ENCODE measurements at places on chromosomes 1 and 21. TPM values are rescaled to one million over a fixed set of nuclear protein-coding genes. Genes with fewer than 3 reads are reported as not detected.

- DNase-seq: peak; percentile 44
These were observed 81.4 kb downstream of the RUNX1 start for GRCh38 chr21:34967509-34968289.

PLCH2 gene
- 11.8 TPM for total RNA-seq

GRCh38 chr1:204894031-204894430, 23.4 kb downstream of the NFASC start:
- DNase-seq: peak; percentile 19

BCAS2 gene
- 28.6 TPM for total RNA-seq

DNA sequence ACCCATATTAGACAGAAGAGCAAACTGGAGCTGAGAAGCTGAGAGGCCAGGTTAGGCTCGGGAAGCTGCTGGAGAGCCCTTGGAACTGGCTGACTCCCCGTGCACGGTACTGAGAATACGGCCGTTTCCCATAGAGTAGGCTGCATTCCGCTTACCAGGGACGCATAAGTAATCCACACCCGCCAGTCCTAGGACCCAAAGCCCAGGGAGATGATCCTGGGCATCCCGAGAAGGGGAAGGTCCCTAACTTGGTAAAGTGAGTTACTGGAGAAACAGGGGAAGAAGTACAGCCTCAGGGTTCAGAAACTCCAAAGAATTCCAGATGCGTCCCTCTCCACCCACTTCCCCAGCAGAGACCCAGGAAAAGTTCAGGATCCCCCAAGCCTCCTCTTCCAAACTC, 1.3 kb downstream of the LRRC38 start:
- DNase-seq: no peak

SPRR1B gene
- 1.3 TPM for total RNA-seq

C1orf115 gene
- total RNA-seq: 20.6 TPM

GRCh38 chr1:44554706-44555105, 119.6 kb downstream of the TMEM53 start:
- no peak for DNase-seq

GJB3 gene
- total RNA-seq: 6.1 TPM

GRCh38 chr1:179047636-179047997, 21.9 kb downstream of the FAM20B start:
- DNase-seq: no peak

ATP6V1G3 gene
- total RNA-seq: not detected

SPAG17 gene
- 1.1 TPM for total RNA-seq

MYBPHL gene
- not detected for total RNA-seq

KIF21B gene
- total RNA-seq: 1.3 TPM
